ENCODE measurements at places on chromosomes 1 and 21. TPM values are rescaled to one million over a fixed set of nuclear protein-coding genes. Genes with fewer than 3 reads are reported as not detected.

BACH1 gene
- total RNA-seq: 39.6 TPM

OR2M3 gene
- total RNA-seq: not detected

USP21 gene
- total RNA-seq: 20.4 TPM

GLIS1 gene
- total RNA-seq: not detected

FYB2 gene
- total RNA-seq: not detected

GJA8 gene
- total RNA-seq: not detected

DNA sequence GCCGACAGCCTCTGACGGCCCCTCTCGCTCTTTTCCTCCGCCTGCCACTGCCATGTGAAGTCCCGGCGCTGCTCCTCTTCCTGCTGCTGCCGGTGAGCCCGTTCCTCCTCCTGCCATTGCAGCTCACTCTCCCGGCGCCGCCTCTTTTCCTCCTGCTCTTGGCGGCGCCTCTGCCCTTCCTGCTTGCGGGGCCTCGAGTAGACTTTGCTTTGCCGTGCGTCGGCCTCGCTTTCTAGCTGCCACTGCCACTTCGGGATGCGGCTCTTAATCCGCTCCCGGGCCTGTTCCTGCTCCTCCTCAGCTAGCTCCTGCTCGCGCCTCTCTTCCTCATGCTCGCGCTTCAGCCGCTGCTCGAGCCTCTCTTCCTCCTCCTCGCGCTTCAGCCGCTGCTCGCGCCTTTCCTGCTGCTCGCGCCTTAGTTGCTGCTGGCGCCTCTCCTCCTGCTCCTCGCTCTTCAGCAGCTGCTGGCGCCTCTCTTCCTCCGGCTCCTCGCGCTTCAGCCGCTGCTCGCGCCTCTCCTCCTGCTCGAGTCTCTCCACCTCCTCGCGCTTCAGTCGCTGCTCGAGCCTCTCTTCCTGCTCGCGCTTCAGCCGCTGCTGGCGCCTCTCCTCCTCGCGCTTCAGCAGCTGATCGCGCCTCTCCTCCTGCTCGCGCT lies 4.3 kb downstream of the TCHH start:
- DNase-seq: no peak

- DNase-seq: no peak
These were observed 75.7 kb upstream of the PKN2 start for GRCh38 chr1:88608139-88608943.

DNA sequence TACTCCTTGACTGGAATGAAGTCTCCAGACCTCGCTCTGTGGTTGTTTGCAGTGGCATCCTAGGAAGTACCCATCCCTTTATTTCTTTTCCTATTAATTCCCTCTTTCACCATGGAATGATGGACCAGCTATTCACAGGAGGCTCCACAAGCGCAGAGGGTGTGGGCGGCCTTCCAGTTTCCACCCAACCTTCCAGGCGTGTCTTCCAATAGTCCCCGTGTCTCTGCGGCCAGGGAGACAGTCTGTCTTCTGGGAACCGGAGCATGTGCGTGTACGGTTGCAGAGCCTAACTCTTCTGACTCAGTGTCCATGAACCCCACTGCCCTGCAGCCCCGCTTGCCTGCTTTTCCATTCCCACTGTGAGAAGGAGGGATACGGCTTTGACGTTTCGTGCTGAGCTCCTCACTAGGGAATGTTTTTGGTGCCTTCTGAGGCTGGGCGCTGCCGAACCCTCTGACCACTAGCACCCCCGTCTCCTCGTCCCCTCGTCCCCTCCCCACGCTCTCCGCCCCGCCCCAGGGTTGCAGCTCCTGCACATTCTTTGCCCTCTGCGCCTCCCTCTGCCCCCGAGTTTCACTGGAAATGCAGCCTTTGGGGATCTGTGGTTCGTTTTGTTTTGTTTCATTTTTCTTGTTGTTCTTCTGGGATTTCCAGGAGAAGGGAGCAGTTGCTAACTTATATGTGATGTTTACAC lies 26.3 kb upstream of the FAM3B start:
- DNase-seq: no peak

- DNase-seq: no peak
These were observed 20.0 kb upstream of the PADI1 start for GRCh38 chr1:17184822-17185484.

DNA sequence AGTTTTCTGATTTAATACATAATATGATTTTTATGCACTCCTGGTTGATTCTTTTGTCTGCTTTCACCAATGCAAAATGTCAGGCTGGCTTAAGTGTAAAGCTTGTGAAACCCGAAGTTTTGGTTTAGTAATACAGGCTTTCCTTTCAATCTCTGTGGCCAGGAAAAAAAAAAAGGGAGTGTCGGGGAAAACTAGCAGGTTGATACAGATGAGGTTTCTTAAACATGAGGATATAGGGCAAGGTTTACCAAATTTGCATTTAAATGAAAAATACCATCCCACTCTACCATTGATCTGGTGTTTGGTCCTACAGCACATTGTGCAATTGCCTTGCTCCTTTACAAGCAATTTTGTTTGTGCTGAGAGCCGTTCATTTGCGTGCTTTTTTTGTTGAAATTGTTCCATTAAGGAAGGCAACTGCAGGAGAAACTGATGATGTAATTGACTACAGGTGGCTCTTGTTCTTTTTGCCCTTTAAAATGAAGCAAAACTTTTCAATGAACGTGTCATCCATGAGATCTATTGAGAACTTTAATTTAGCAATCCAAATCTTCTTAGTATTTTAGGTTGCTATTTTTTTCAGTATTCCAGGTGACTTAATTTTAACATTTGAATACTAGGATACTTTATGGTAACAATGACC lies 22.7 kb downstream of the CLIC6 start:
- DNase-seq: no peak

- no peak for DNase-seq
These were observed 12.7 kb downstream of the TESK2 start for GRCh38 chr1:45478121-45478814.

DNA sequence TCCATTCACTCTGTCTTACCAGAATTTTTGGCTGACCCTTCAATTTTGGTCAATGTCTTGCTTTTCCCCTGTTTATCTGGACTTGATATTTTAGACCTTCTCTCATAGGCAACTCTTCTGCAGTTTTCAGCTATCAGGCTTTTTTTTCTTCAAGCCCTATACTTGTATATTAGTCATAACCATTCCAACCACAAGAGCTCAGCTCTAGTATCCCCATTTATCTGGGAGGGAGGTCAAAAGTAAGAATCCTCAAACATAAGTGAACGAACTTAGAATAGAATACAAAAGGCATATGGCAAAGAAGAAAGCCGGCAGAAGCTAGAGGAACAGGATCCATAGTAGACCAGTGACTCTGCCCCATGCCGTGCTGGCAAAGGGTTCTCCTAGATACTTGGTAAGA lies 45.9 kb upstream of the TNFSF4 start:
- no peak for DNase-seq

GRCh38 chr1:171468120-171468750 lies 17.1 kb upstream of the PRRC2C start:
- DNase-seq: no peak

DNA sequence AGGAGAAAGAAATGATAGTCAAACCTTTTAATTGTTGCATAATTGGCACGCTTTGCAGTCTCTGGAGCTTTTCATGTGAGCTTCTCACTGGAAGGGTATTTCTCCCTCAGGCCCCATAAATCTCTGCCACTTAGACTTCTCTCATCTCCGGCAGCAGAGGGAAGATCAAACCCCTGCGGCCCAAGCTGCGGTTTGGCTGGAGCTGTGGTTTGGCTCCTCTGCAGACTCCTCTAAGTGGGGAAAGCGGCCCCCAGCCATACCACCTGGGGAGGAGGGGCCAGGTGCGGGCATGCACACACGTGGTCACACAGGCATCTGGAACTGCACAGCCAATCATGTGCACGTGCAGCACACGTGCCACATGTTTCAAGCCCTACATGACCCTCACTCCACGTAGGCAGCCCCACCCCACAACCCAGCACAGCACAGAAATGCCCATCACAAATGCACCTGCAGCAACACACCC lies 58.3 kb downstream of the UBE2T start:
- DNase-seq: no peak

GRCh38 chr1:60130703-60131102 lies 57.1 kb upstream of the C1orf87 start:
- no peak for DNase-seq

DNA sequence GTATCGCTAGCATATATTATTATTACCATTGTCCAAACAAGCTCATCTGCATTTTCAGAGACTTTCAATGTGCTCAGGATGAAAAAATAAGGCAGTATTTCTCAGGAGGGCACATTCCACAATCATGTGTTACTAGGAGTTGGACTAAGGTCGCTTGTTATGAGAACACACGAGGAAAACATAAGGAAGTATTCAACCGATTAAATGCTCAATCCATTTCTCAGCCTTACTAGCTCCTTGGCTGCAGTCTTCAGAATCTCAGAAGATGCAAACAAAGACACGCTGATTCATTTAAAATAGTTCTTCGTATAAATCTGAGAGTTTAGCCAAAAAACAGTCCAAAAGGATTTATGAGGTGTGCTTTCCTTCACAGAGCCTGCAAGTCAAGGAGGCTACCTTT lies 82.0 kb upstream of the JAK1 start:
- no peak for DNase-seq

DNA sequence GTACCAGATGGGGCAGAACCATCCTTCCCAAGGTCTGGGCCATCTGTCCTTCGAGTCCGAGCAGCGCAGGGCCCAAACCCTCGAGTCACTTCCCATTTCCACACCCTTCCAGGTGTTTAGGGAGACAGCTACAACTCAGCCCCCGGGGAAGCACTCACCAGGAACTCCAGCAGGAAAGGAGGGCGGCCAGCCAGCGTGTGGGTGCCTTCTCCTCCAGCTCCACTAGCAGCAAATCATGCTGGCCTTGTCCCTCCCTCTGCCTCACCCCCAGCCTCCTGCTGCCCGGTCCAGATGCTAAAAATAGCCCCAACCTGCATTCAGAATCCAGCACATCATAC lies 56.1 kb downstream of the RIPK4 start:
- no peak for DNase-seq

All from esophagus squamous epithelium (tissue), 5 donors.